ENCODE measurements at places on chromosomes 7 and 10. TPM values are rescaled to one million over a fixed set of nuclear protein-coding genes. Genes with fewer than 3 reads are reported as not detected.

Gene FXYD4
- total RNA-seq: not detected

Gene SPDYE1
- not detected for total RNA-seq

Gene GRM3
- not detected for total RNA-seq

Gene NODAL
- total RNA-seq: not detected

Gene FAM13C
- 3.4 TPM for total RNA-seq

Gene OR13A1
- not detected for total RNA-seq

Gene PAX4
- not detected for total RNA-seq

Gene CHAT
- not detected for total RNA-seq

Gene PHYHIPL
- total RNA-seq: under 0.01 TPM

Gene NRG3
- not detected for total RNA-seq

Gene LRRC18
- total RNA-seq: not detected

Gene EPO
- total RNA-seq: not detected

Gene LRIT1
- total RNA-seq: not detected

Gene ZNF853
- 0.13 TPM for total RNA-seq

Gene SEMA3D
- total RNA-seq: 18.9 TPM

Gene FERD3L
- not detected for total RNA-seq

Gene NACAD
- 0.53 TPM for total RNA-seq

Gene TMEM139
- not detected for total RNA-seq

Gene SCIN
- total RNA-seq: under 0.01 TPM

Gene MKX
- not detected for total RNA-seq

Gene CAV2
- total RNA-seq: 114 TPM

Gene WNT8B
- not detected for total RNA-seq

Gene NDUFB8
- total RNA-seq: 249 TPM

Gene NKX2-3
- not detected for total RNA-seq

Gene VSTM2A
- not detected for total RNA-seq

Gene CASP7
- total RNA-seq: 37.9 TPM

Gene ATP6V0E2
- 21.7 TPM for total RNA-seq

Gene SRRM3
- not detected for total RNA-seq

Gene LEP
- total RNA-seq: not detected

Gene SLC18A3
- not detected for total RNA-seq

Gene ITIH5
- total RNA-seq: 0.19 TPM

Gene DNTT
- not detected for total RNA-seq

Gene PRLHR
- not detected for total RNA-seq

Gene ACTL6B
- total RNA-seq: not detected

Gene H2BK1
- total RNA-seq: not detected

Gene ENKUR
- 0.25 TPM for total RNA-seq

Gene SFRP5
- not detected for total RNA-seq

Gene ZNF92
- total RNA-seq: 4.6 TPM

Gene C10orf105
- under 0.01 TPM for total RNA-seq

Gene NUDT13
- 1.3 TPM for total RNA-seq

Gene PON1
- not detected for total RNA-seq

Gene SLC29A4
- 0.40 TPM for total RNA-seq

Gene FAM241B
- 0.19 TPM for total RNA-seq

Gene SPDYE16
- total RNA-seq: 0.06 TPM

Gene SPDYE17
- not detected for total RNA-seq

Gene WNT2
- total RNA-seq: not detected

Gene UNCX
- not detected for total RNA-seq

Gene FOXP2
- 2.2 TPM for total RNA-seq

Gene YAE1
- total RNA-seq: 40.0 TPM

Gene MEST
- 2.0 TPM for total RNA-seq

Gene SPDYE9
- total RNA-seq: not detected

Gene PRPS1L1
- total RNA-seq: 0.13 TPM

Gene TRIM73
- 0.13 TPM for total RNA-seq

Data from aortic smooth muscle cell (primary cell).